ENCODE measurements at places on chromosomes 12 and 14.

- no peak for DNase-seq
Measured at GRCh38 chr12:51626115-51626514, 35.1 kb downstream of the SCN8A start.

GRCh38 chr14:105480807-105481801 is 5.6 kb upstream of the CRIP1 start:
- peak; percentile 91 for DNase-seq

DNA sequence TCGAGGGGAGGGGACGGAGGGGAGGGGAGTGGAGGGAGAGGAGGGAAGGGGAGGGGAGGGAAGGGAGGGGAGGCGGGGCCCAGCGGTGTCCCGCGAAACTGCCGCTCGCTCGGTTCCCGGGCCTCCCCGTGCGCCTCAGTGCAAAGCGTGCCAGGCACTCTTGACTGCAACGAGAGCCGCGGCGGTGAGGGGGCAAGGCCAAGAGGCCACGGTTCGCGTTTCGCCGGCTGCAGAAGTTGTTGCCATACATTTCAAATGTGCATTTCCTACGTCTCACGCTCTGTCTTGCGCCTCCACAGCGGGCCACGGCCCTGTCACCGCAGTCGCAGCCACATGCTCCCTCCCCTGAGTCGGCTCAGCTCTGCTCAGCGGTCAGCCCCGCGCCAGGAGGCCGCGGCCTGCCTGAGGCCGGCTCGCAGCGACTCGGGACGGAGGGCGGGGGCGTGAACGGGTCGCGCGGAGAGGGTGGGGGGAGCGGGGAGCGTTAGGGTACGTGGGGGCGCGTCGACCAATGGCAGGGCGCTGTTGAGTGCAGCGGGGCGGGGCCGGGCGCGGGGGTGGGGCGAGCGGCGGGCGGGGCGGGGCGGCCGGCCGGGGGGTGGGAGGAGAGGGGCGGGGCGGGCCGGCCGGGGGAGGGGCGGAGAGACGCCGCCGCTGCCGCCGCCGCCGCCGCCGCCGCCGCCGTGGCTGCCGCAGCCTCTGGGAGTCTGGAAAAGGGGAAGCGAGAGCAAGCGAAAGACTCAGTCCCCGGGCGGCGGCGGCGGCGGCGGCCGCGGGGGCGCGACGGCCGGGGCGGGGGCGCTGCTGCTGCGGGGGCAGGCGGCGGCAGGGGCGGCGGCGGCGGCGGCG is at the start of gene PPP2R5C:
Gene PPP2R5C, plus strand, starts transcription at position 678 of the 849 bp plus-strand sequence. CDS start 185 bp downstream, outside the sequence.
- DNase-seq = peak; percentile 94

GRCh38 chr14:24277606-24278321 is 6.4 kb upstream of the RABGGTA start:
- no peak for DNase-seq

DNA sequence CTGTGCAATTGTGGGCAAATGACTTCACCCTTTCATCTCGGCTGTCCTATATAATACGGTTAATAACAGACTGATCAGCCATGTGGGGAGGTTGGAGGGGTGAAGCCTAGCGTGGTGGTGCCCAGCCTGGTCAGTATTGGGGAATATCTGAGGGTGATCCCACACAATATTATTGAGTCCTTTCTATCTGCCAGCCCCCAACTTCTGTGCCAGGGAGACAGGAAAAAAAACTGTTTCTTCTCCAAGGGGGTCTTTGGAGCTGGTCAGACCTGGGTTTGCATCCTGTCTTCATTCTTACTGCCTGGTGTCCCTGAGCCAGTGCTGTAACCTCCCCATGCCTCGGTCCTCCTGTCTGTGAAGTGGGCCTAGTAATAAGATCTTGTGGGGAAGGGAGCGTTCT is 6.5 kb downstream of the CYP46A1 start:
- no peak for DNase-seq

DNA sequence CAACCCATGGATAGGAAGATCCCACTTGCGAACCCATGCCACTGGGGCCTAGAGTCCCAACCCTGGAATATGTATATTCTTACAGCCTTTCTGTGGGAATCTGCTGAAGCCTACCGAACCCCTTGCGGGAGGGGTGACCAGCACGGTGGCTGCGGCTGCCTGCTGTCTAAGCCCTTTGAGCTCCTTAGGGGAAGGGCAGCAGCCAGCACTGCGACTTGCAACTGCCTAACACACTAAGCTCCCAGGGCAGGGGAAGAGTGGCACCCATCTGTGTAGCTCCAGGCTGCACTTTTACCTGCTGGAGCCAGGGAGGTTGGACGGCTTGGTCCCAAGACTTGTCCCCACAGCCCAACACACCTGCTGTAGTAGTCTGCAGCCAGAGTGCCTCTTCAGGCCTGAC is 1968.7 kb upstream of the FLRT2 start:
- DNase-seq = no peak

DNA sequence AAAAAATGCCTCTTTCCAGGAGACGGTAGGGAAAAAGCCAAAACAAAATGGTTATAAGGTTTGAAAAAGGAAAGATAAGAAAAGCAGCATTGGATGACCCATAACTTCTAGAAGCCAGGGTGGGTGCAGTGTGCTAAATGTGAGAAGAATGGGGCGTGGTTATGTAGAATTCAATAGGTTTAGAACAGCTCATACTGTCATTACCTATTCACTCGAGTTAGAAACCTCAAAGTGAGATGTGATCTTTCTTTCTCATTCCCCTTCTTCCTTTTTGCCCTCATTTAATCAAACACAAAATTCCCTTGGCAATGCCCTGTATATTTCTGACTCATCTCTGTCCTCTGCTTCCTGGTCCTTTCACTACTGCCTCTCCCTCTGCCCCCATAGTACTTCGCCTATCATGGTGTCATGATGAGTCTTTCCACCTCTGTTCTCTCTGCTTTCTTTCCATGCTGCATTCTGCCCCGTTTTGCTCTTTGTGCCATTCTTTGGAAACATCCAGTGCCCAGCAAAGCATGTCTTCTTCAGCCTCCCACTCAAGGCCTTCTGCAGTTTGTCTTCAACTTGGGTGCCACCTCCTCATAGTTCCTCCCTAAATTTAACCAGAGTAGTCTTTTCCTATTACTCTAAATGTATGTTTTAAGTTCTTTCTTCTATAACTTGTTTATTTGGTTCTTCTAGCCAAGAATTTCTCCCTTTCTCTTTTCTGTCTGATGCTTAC is 496.3 kb downstream of the NRXN3 start:
- DNase-seq = no peak

DNA sequence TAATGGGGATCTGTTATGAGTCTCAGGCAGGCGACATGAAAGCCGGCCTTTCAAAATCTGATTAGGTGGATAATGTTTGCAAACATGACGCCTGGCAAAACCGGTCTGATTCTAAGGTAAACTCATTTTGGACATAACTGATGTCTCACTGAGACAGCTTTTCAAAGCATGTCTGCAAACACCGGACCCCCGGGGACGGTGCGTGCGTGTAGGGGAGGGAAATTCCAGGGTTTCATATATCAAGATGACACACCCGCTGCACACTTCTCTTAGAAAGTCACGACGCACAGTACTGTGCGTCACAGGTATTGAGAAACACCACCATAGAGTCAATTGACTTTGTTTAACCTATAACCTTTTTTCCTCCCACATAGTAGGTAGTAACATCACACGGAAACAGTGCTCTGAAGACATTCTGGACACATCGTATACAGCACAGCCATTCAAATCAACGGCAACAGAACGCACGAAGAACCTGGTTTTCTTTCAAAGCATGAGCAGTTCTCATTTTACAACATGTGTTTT is 43.9 kb upstream of the TESC start:
- DNase-seq = no peak

DNA sequence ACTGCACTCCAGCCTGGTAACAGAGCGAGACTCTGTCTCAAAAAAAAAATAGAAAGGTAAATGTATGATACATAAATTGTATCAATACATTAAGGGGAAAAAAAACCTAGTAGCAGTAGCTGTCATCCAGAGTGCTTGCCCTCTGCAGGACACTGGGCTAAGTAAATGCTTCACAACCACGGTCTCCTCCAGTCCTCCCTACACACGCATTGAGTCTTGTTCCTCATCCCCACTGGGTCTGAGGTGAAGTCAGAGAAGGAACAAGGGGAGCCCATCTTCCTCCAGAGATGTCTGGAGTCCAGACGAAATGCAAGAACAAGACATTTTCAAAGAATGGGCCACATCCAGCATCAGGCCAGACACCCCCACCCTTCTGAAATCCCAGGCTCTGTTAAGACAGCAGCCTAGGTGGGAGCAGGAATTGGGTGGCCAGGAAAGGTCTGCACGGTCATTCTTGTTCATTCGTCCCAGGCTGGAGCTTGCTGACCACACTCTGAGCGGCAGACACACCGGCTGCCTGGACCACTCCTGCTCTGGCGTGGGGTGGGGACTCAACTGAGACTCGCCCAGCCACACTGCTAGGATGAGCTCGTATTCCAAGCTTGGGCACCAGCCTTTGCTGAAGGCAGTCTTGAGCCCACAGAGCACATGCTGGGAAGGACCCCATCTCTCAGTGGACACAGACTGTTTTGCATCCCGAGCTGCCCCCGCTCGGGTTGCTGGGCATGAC is 45.5 kb downstream of the CHGA start:
- DNase-seq = no peak

DNA sequence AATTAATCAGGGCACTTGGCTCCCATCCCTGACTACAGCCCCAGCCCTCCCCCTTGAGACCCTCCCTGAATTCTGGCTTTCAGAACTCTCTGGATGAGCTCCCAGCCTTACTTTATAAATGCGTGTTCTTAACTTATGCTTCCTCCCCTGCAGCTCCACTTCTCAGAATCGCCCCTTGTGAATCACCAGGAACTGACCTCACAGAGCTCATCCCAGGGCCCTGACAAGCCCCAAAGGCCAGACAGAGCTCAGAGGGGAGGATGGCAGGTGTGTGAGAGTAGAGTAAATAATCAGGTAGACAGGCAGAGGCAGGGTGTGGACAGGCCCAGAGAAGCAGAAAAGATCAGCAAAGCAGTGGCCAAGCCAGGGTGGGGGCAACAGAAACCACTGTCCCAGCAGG is 68.2 kb upstream of the FOXN3 start:
- no peak for DNase-seq

DNA sequence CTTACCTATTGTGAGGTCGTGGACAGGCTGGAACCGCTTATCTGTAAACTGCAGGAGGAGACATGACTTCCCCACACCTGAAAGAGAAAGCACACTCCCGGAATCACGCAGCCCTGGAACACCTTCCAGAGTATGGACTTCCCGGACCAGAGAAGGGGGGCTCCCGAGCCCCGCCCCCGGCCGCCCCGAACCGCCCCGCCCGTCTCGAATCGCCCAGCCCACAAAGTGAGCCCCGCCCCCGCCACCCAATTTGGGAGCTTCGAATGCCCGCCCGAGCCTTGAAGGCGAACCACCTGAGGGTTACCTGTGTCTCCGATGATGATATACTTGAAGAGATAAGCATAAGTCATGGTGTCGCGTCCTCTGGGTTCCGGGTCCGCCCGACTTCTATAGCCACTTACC is 235 bp downstream of the RAB2B start:
- peak; percentile 93 for DNase-seq

GRCh38 chr14:22886500-22887259 is 3.7 kb downstream of the REM2 start:
- peak; percentile 85 for DNase-seq

DNA sequence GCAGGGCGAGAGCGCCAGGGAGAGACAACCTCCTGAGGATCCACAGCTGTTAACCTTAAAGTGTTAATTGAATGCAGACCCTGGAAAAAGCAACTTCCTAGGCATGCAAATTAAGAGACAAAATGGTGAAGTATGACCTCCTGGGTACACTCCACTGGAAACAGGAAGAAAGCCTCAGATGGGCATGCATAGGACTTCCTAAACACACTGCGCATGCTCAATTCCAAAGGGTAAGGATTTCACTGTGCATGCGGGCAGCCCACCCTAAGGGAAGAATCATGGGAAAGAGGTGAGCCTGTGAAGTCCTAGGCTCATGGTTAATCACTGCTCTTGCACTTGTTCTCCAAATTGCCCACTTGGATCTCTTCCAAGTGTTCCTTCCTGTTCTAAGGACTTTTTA is 80.5 kb upstream of the CAPRIN2 start:
- DNase-seq = no peak

GRCh38 chr12:131856366-131857097 is 28.3 kb downstream of the MMP17 start:
- no peak for DNase-seq

GRCh38 chr14:60221457-60221856 is 27.6 kb upstream of the PPM1A start:
- no peak for DNase-seq

DNA sequence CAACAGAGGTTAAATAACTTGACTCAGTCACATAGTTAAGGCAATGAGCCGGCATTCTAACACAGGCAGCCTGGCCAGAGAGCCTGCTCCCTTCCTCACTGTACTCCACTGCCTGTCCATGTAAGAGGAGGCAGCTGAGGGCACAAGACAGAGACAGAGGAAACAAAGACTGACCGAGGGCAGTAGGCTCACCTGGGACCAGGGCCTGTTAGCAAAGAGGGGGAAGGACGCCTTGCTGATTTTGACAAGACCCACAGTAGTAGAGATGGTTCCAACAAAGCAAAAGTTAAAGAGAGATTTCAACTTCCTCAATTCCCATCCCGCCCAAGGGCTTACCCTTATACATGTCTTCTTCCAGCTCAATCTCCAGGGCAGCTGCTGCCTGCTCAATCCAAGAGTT is 26.5 kb downstream of the OTUB2 start:
- no peak for DNase-seq

- DNase-seq = no peak
Measured at GRCh38 chr14:50106178-50106577, 10.2 kb downstream of the VCPKMT start.

GRCh38 chr12:11780521-11781101 is 131.1 kb downstream of the ETV6 start:
- no peak for DNase-seq

GRCh38 chr12:110966081-110966760 is 45.8 kb upstream of the MYL2 start:
- no peak for DNase-seq

DNA sequence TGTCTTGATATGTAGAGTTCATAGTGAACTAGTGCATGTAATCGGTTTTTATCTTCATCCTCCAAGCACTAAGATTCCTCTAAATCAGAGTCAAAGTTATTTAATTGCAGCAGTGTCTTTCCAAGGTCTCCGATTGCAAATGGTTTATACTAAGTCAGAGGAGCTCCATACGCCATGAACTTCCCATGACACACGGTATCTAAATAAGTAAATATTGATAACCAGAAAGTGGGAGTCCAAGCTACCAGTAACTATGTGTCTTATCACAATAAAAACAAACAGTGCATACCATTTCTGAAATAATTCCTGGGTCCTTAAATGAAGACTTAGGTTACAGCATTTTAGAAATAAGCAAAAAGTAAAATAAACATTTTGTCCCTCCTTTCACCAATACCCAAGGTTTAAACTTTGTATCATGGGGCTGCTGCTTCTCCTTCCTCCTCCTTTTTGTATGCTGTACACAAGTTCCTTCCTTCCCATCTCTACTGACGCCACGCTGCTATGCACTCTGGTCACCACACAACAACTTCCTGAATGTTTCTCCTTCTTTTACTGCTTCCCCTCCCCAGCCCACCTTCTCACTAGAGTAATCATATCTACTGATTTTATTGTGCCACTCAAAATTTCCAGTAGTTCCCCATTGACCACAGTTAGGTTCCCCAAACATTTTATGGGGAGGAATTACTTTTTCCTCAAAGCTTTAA is 10.7 kb downstream of the NR1H4 start:
- DNase-seq = no peak

All from erythroblast (primary cell).